ENCODE measurements at places on chromosomes 11 and 22. TPM values are rescaled to one million over a fixed set of nuclear protein-coding genes. Genes with fewer than 3 reads are reported as not detected.

DNA sequence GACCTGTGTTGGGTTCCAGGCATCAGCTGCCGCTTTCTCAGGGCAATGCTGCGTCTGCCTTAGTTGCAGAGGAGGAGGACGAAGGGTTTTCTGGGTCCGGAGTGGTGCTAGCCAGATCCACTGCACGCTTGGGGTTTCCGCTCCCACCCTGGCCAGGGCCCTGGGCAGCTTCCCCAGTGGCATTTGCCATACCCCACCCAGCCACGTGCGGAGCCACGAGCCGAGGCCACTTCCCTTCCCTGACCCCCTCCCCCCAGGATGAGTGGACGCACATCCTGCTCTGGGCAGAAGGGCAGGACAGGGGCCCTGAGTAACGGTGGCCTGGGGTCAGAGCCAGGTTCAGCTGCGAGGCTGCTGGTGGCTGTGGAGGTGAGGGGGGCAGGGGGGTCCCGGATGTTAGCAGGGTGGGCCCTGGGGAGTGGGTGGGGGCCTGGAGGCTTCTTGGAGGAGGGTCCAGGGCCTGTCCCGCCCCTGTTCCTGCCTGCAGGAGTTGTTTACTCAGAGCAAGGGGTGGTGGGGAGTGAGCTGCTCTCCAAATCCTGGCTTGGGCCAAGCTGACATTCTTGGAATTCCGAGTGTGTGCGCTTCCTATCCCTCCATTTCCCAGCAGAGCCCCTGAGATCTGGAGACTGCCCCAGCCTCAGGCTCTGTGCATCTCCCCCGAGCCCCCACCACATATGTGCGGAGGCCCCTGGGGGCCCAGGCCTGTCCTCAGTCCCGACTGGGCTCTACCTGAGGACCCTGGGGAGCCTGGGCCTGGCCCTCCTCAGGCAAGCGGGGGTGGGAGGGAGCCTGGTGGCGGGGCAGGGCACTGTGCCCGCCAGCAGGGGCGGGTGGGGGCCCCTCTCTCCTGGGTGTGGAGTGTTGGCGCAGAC lies 1.4 kb downstream of the TSPAN4 start:
- H3K4me3 ChIP-seq, result peak overlapping the region; percentile 63
- no peak for DNase-seq

- no peaks in the 10 kb centered on the region for H3K36me3 ChIP-seq
- H3K27me3 ChIP-seq, result peaks cover 12% of the 10 kb centered on the region
- no peak overlapping the region for H3K27ac ChIP-seq
Measured at GRCh38 chr11:124415356-124415923, 9.2 kb downstream of the OR8B4 start.

DNA sequence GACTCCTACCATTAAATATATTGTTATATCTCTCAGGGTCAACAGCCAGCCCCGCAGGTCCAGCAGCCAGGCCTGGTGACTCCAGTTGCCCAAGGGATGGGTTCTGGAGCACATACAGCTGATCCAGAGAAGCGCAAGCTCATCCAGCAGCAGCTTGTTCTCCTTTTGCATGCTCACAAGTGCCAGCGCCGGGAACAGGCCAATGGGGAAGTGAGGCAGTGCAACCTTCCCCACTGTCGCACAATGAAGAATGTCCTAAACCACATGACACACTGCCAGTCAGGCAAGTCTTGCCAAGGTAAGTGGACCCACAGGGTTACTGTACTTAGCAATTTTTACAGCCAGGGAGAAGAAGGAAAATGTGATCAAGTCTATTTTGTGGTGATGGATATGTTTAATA lies 35.1 kb downstream of the EP300 start:
- H3K27me3 ChIP-seq, result no peaks in the 10 kb centered on the region
- H3K4me1 ChIP-seq, result peaks cover 4% of the 10 kb centered on the region
- DNase-seq, result no peak
- H3K36me3 ChIP-seq, result peaks cover 41% of the 10 kb centered on the region

- H3K27ac ChIP-seq, result no peak overlapping the region
- no peaks in the 10 kb centered on the region for H3K36me3 ChIP-seq
- DNase-seq, result no peak
- H3K27me3 ChIP-seq, result peaks cover 66% of the 10 kb centered on the region
- peaks cover 11% of the 10 kb centered on the region for H3K4me1 ChIP-seq
- H3K4me3 ChIP-seq, result peak overlapping the region; percentile 57
Measured at GRCh38 chr11:86954269-86955110, 705 bp downstream of the FZD4 start.

DNA sequence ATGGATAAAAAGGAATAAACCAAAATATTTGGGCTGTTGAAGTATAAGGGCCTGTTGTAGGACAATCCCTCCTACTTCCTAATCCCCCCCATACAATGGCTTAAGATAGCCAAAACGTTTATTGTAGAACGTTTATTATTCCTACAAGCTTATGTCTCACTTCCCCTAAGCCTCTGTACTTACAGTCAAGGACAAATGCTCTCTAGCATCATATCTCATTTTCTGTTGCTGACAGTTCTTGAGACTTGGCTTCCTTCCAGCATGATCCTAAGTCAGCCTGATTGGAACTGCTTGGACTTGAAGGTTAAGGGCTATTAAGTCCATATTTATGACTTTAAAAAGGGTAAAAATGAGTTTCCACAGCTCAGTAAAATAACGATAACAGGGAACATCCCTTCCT lies 8.8 kb downstream of the MISFA start:
- no peak overlapping the region for H3K4me3 ChIP-seq
- peaks cover 27% of the 10 kb centered on the region for H3K36me3 ChIP-seq
- H3K27me3 ChIP-seq, result no peaks in the 10 kb centered on the region
- DNase-seq, result no peak

DNA sequence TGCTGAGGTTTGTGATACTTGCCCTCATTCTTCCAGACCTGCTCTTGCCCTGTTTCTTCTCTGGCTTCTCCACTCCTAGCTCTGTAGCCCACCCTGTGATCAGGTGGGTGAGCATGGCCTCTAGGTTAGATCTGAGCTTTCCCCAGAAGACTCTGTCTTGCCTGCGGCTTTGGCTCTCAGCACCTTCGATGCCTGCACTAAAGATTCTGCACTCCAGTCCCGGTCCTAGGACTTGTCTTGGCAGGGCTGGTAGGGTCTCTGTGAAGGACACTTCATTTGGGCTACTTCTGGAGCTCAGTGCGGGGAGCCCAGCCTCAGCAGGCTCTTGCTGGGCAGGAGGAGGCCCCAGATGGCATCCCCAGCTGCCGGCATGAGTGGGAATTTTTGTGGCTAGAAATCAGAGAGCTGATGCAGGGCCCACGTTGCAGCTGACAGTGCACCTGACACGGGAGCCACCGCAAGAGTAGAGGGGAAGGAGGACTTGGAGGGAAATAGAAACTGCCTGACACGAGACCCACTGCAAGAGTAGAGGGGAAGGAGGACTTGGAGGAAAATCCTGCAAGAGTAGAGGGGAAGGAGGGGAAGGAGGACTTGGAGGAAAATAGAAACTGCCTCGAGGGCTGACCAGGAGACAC lies 226.9 kb upstream of the B3GAT1 start:
- DNase-seq, result peak; percentile 28
- H3K4me3 ChIP-seq, result no peak overlapping the region
- no peaks in the 10 kb centered on the region for H3K36me3 ChIP-seq
- peaks cover 5% of the 10 kb centered on the region for H3K27me3 ChIP-seq
- no peak overlapping the region for H3K27ac ChIP-seq
- no peaks in the 10 kb centered on the region for H3K4me1 ChIP-seq

DNA sequence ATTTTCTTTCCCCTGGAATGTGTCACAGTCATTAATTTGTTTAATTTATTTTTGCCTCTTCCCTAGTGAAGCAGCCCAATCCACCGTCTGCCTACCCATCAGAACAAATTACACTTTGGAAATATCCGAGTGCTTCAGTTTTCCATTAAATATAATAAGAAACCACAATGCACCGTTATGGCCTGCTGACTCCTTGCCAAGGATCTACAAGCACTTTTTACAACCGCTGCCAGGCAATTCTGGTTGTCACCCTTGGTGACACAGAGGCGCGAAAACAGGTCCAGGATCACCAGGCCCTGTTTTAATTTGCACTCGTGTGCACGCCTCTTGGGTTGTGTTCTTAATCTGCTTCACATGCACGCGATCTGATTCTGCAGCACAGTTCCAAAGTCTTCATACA lies 43.9 kb downstream of the KIRREL3 start:
- no peak overlapping the region for H3K27ac ChIP-seq
- H3K27me3 ChIP-seq, result no peaks in the 10 kb centered on the region
- no peak overlapping the region for H3K4me3 ChIP-seq
- H3K36me3 ChIP-seq, result no peaks in the 10 kb centered on the region
- no peaks in the 10 kb centered on the region for H3K4me1 ChIP-seq

DNA sequence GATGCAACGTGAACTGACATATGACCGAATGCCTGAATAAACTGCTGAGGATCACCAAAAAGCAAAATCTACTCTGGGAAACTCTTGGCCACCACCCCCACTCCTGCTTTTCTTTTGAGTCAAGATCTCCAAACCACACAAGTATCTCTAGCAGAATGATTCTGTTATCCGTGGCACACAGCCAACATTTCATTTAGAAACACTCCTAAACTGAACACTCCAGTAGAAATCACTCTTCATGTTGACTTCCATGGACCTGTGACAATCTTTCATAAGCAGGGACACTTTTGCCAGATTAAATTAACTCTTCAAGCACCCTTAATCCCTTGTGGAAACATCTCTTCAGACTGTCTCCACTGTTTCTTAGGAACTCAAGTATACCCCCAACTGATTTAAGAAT lies 44.4 kb downstream of the VSIG10L2 start:
- no peak overlapping the region for H3K4me3 ChIP-seq
- peaks cover 30% of the 10 kb centered on the region for H3K27me3 ChIP-seq
- H3K4me1 ChIP-seq, result peaks cover 8% of the 10 kb centered on the region

- H3K27me3 ChIP-seq, result no peaks in the 10 kb centered on the region
- no peak overlapping the region for H3K27ac ChIP-seq
- no peaks in the 10 kb centered on the region for H3K4me1 ChIP-seq
- H3K4me3 ChIP-seq, result no peak overlapping the region
- no peak for DNase-seq
Measured at GRCh38 chr22:46356496-46357480, 21.3 kb downstream of the TRMU start.

DNA sequence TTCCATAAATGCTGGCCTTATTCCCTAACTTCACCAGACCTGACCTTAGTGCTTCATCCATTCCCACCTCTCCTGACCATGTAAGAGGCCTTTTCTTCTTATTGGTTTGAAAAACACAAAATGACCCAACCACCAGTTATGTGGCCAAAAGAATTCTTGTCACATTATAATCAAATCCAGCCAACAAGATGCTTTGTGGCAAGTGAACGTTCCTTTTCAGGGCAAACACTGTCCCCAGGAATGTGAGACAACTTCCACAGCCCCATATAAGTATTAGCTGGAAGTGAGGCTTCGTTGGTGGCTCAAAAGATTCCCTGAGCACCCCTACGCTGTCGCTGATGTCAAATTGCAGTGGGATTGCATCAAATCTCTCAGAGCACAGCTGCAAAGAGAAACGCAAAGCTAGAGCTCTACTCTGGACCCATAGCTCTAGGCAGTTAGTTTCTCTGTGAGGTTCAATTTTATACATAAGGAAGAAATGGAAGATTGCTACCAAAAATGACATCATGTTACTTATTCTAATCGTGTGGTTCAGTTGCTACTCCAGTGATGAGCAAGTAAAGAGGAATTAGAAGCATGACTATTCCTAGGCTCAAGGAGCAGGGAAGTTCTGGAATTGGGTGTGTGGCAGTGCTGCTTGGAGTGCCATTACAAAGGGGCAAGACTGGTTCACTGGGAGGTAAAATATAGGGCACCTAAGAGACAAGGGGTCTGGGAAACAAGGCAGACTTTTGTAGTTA lies 26.1 kb downstream of the GLYATL1 start:
- H3K27ac ChIP-seq, result no peak overlapping the region
- no peak overlapping the region for H3K4me3 ChIP-seq
- no peaks in the 10 kb centered on the region for H3K36me3 ChIP-seq
- no peak for DNase-seq

DNA sequence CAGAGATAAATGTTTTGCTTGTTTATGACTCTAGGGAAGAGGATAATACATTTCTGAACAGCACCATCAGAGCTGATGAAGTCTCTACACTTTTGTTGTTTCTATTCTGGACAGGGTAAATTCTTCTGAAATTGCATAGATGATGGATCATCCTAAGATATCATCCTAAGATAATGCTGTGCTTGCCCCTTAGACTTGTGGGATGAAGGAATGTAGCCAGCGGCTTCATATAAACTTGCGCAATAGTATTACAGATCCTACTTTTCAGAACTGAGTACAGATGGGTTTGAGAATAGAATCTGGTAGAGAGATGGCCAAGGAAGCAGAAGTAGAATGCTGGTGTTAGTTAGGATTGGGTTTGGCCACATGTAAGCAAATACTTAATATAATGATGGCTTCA lies 61.0 kb downstream of the NCAM1 start:
- DNase-seq, result no peak
- H3K4me1 ChIP-seq, result no peaks in the 10 kb centered on the region
- H3K27ac ChIP-seq, result no peak overlapping the region
- H3K4me3 ChIP-seq, result no peak overlapping the region
- no peaks in the 10 kb centered on the region for H3K36me3 ChIP-seq

GRCh38 chr11:126485021-126485792 lies 129.7 kb downstream of the ST3GAL4 start:
- H3K27me3 ChIP-seq, result peaks cover 3% of the 10 kb centered on the region
- no peak for DNase-seq
- no peak overlapping the region for H3K4me3 ChIP-seq
- H3K27ac ChIP-seq, result no peak overlapping the region
- H3K36me3 ChIP-seq, result no peaks in the 10 kb centered on the region

- peak overlapping the region; percentile 86 for H3K4me3 ChIP-seq
- H3K27ac ChIP-seq, result peak overlapping the region; percentile 89
- H3K4me1 ChIP-seq, result peaks cover 58% of the 10 kb centered on the region
- H3K27me3 ChIP-seq, result no peaks in the 10 kb centered on the region
Measured at GRCh38 chr11:76380159-76380976, 564 bp downstream of the THAP12 start.

DNA sequence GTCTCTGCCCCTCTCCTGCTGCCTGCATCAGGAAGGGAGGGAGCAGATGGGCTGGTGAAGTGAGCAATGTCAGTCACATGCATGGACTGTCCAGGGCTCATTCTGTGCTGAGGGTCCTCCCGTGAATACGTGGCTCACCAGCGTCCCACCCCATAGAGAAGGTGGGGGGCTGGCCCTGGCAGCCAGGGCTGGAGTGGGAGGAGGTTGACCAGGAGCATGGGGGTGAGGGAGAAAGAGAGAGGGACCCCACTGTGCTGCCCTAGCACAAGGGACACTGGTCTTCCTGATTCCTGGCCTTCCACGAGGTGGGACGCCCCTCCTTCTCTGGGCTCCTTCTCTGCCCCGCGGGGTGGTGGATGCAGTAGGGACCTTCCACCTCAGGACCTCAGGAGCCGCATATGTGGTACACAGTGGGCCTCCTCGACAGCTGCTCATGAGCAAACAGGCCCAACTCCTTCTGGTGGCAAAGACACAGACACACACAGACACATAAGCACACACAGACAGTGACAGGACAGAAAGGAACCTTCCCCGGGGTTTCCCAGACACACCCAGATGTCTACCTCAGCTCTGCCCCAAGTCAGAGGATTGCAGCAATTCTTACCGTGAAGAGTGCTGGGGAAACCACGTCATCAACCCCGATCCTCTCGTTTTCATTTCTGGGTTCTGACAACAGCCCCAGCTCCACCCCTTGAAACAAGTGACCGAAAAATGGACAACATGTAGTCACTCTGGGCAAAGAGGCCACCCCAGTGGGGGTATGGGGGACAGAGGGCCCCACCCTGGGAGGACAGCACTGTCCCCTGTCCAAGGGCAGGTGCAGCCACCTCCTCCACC lies 3.6 kb upstream of the APOBEC3A start:
- DNase-seq, result peak; percentile 93
- peaks cover 56% of the 10 kb centered on the region for H3K4me1 ChIP-seq
- H3K4me3 ChIP-seq, result peak overlapping the region; percentile 67
- peaks cover 6% of the 10 kb centered on the region for H3K27me3 ChIP-seq

P2RX6 gene
- 0.42 TPM for total RNA-seq

TCN2 gene
- total RNA-seq, result 0.41 TPM

MPZL2 gene
- total RNA-seq, result 3.0 TPM

RIMBP3B gene
- 0.05 TPM for total RNA-seq

OR5A1 gene
- total RNA-seq, result not detected

All from activated CD8-positive, alpha-beta memory T cell treated with anti-CD3 and anti-CD28 coated beads, Interleukin-2, amount 10 ng/mL, durations not matched to agents 7 days and 5 days (primary cell).